ENCODE measurements at places on chromosomes 6 and 20.

DNA sequence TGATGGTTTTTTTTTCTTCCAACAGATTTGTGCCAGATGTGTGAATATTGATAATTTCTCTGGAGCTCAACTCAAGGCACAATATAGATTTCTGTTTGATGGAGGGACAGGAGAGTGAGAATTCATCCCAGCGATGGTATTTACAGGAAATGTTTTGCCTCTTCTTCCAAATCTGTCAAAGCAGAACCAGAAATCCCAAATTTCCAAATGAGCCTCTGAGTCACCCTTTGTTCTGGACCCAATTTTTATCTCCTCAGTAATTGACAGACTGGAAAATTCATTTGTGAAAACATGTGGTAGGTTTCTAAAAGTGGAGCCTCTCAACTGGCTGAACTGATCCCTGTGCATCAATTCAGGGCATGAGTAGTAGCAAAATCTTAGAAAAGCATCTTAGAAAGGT lies 223.2 kb upstream of the TSHZ2 start:
- DNase-seq: no peak

- no peak for DNase-seq
These were observed 16.9 kb upstream of the TMEM14A start for GRCh38 chr6:52654007-52654406.

- DNase-seq: no peak
These were observed 264.8 kb downstream of the THBS2 start for GRCh38 chr6:168988801-168989200.

DNA sequence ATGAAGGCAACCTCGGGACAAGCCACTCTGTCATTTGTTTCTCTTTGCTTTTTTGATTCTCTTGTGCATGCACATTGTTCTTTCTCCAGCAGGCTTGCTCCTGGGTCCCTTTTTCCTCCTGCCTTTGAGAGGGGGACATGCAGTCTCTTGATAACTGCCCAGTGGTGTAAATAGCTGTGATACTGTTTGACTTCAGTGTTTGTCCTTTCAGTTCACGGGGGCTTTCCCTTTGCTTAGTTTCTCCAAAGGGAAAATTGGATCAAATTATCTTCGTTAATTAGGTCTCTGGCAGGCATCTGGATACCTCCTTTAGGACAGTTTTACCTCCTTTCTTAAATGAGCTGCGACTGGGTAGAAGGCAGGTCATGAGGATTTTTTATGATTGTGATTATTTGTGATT lies 41.5 kb downstream of the RALGAPB start:
- no peak for DNase-seq

DNA sequence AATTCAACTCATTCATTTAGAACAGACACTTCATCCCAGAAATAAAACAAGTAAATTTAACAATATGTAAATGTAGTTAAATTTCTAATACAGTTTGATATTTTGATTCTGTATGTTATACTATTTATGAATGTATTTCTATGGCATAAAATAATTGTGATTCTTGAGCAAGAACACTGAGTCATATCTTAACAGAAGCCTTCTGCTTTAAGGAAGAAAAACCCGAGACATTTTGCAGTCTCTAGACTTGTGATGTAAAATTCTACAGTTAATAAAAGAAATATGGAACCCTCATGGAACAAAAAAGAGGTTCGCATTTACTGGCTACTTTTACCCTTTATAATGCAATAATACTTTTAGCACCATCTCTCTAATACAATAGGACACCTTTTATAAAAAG lies 47.9 kb upstream of the SCML4 start:
- no peak for DNase-seq

GRCh38 chr6:34864007-34864406 lies 23.8 kb downstream of the TAF11 start:
- DNase-seq: no peak

GRCh38 chr6:163946437-163946836 lies 531.9 kb downstream of the QKI start:
- DNase-seq: no peak

- DNase-seq: no peak
These were observed 28.9 kb downstream of the EIF2S2 start for GRCh38 chr20:34083137-34083536.

Data from stimulated activated CD8-positive, alpha-beta memory T cell treated with anti-CD3 and anti-CD28 coated beads, Interleukin-7, amount 100 ng/mL, for 24 hours (primary cell).